Endothelial cell of coronary artery (primary cell): ENCODE measurements at places on chromosomes 5 and 9. TPM values are rescaled to one million over a fixed set of nuclear protein-coding genes. Genes with fewer than 3 reads are reported as not detected.

GABRB2 gene
- not detected in 2 replicates for total RNA-seq

OR13C8 gene
- total RNA-seq: not detected in 2 replicates

INSL6 gene
- not detected in 2 replicates for total RNA-seq

RASEF gene
- under 0.01 and 0.09 TPM in 2 replicates for total RNA-seq

HBEGF gene
- 17.5 and 21.1 TPM in 2 replicates for total RNA-seq

IL13 gene
- not detected in 2 replicates for total RNA-seq

DPP7 gene
- 76.0 and 87.4 TPM in 2 replicates for total RNA-seq

GLRA1 gene
- not detected in 2 replicates for total RNA-seq

LRRC8A gene
- 110 and 120 TPM in 2 replicates for total RNA-seq

NEUROG1 gene
- not detected in 2 replicates for total RNA-seq

FGF1 gene
- 0.09 and 0.85 TPM in 2 replicates for total RNA-seq

PRR16 gene
- total RNA-seq: 0.09 and 1.6 TPM in 2 replicates

EMB gene
- 0.18 and 1.4 TPM in 2 replicates for total RNA-seq

FREM1 gene
- 0.09 and 0.18 TPM in 2 replicates for total RNA-seq

IFNA21 gene
- total RNA-seq: not detected in 2 replicates
